GM23248 (cell line): ENCODE measurements at places on chromosomes 1 and 21. TPM values are rescaled to one million over a fixed set of nuclear protein-coding genes. Genes with fewer than 3 reads are reported as not detected.
A peak's percentile ranks its signal among the peaks of the same experiment; 100 is the strongest.

GRCh38 chr21:44294391-44295162, 5.3 kb upstream of the PFKL start:
- peak; percentile 67 for DNase-seq
- H3K4me1 ChIP-seq = peaks cover 4% of the 10 kb centered on the region; the same call in 1 of the 2 replicates
- H3K27me3 ChIP-seq = no peaks in the 10 kb centered on the region
- no peak overlapping the region for H3K27ac ChIP-seq
- no peak overlapping the region for H3K4me3 ChIP-seq
- H3K36me3 ChIP-seq = no peaks in the 10 kb centered on the region

DNA sequence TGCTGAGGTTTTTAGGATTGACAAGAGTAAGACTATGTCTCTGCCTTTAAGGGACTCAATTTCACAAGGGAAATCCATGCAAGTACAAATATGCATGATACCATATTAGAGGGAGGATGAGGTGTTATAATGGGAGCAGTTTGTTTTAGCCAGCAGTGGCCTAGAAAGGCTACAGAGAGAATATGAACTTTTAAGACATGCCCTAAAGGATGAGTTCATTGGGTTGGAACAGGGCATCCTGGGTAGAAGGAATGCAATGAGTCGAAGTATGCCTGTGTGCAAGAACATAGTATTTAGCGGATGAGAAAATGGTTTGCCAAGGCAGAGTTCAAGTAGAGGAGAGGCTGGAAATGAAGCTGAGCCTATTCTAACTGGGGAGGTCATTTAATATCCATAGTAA, 32.6 kb upstream of the LEPR start:
- no peak overlapping the region for H3K27ac ChIP-seq
- no peaks in the 10 kb centered on the region for H3K4me1 ChIP-seq
- DNase-seq = peak; percentile 2

GRCh38 chr1:199976496-199977144, 50.9 kb upstream of the NR5A2 start:
- no peaks in the 10 kb centered on the region; the same call in 1 of the 2 replicates for H3K27me3 ChIP-seq
- H3K27ac ChIP-seq = no peak overlapping the region
- DNase-seq = no peak
- no peaks in the 10 kb centered on the region for H3K4me1 ChIP-seq
- H3K4me3 ChIP-seq = no peak overlapping the region
- no peaks in the 10 kb centered on the region for H3K36me3 ChIP-seq

GRCh38 chr1:163271535-163271934, 50.2 kb upstream of the NUF2 start:
- no peak overlapping the region for H3K27ac ChIP-seq
- H3K4me1 ChIP-seq = no peaks in the 10 kb centered on the region
- no peaks in the 10 kb centered on the region; the same call in 1 of the 2 replicates for H3K36me3 ChIP-seq

Gene S100A2
- 1.7 and 9.0 TPM in 2 replicates for total RNA-seq
